ENCODE measurements at places on chromosomes 1 and 21. TPM values are rescaled to one million over a fixed set of nuclear protein-coding genes. Genes with fewer than 3 reads are reported as not detected.

Gene IFNAR1
- 6.9 TPM for polyA plus RNA-seq

Gene DDX59
- 12.1 TPM for polyA plus RNA-seq

DNA sequence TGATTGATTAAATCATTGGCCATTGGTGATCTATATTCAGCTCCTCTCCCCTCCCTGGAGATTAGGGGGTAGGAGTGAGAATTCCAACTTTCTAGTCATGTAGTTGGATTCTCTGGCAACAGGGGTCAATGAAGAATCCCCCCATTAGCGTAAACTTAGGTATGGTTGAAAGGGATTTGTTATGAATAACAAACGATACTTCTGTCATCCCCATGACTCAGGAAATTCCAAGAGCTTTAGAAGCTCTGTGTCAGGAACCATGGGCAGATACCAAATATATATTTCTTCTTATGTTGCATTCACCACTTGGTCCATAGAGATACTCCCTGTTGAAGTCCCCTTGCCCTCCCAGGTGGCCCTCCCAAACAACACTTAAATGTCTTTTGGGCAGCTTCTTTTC is 124.5 kb downstream of the DNM3 start:
- H3K36me3 ChIP-seq = no peaks in the 10 kb centered on the region
- H3K4me1 ChIP-seq = no peaks in the 10 kb centered on the region
- no peak overlapping the region for H3K27ac ChIP-seq

- no peak overlapping the region for H3K4me3 ChIP-seq
- H3K27ac ChIP-seq = no peak overlapping the region
- H3K27me3 ChIP-seq = no peaks in the 10 kb centered on the region
- peaks cover 12% of the 10 kb centered on the region for H3K36me3 ChIP-seq
- H3K4me1 ChIP-seq = no peaks in the 10 kb centered on the region
- DNase-seq = no peak
These were observed 53.0 kb upstream of the RIPK4 start for GRCh38 chr21:41819856-41820281.

DNA sequence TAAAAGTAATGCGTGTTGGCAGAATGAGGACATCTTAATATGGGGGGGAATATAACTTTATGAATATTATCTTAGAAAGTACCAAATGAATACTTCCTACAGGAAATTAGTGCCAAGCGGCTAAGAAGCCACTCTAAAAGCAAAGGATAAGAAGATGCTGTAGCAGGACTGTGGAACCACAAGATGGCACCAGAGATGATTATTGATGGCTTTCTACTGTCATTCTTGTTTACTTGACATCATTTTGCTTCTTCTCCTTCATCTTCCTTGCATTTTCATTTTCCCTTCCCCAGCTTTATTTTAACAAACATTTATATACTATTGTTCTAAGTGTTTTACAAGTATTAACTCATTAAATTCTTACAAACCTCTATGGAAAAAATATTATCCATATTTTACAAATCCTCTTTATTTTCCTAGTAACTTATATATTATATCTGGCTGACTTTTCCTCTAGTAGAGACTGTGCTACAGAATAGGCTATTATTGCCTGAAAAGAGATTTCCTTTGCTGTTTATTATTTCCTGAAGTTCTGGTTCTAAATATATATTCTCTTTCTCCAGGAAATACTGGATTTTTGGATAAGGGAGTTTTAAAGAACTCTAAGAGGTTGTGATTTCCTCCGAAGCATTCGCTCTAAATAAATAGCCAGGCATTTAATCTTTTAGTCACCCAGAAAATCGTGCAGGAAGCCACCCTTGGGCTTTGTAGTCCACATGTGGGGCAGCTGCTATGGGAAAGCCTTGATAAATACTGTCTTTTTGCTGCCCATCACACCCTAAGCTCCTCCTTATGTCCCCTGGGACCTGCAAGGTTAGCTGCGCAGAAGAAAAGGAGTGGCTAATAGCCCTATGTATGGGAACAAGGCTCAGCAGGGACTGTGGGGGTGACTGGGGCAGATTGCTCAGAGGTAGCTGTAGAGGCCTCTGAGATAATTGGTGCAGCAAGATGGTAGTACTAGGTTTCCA is 69.8 kb downstream of the TPR start:
- H3K36me3 ChIP-seq = no peaks in the 10 kb centered on the region
- no peaks in the 10 kb centered on the region for H3K4me1 ChIP-seq
- peak; percentile 28 for DNase-seq
- no peak overlapping the region for H3K27ac ChIP-seq
- H3K4me3 ChIP-seq = no peak overlapping the region

- H3K4me1 ChIP-seq = peaks cover 27% of the 10 kb centered on the region
- no peak overlapping the region for H3K27ac ChIP-seq
- peak; percentile 31 for DNase-seq
- H3K36me3 ChIP-seq = no peaks in the 10 kb centered on the region
These were observed 30.7 kb downstream of the ALPL start for GRCh38 chr1:21539933-21540332.

Gene TRIM62
- 0.57 TPM for polyA plus RNA-seq

DNA sequence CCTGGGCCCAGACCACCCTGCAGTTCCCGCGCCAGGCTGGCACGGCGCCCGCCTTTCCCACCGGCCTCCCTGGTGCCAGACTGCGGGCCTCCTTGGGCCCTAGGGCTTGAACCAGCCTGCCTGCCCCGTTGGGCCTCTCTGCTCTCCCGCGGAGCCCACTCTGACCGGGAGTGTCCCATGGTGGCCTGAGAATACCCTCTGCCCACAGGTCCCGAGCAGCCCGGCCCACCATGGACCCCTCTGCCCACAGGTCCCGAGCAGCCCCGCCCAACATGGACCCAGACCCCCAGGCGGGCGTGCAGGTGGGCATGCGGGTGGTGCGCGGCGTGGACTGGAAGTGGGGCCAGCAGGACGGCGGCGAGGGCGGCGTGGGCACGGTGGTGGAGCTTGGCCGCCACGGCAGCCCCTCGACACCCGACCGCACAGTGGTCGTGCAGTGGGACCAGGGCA is 7.9 kb downstream of the MIB2 start:
- no peaks in the 10 kb centered on the region for H3K27me3 ChIP-seq
- no peaks in the 10 kb centered on the region for H3K4me1 ChIP-seq
- H3K4me3 ChIP-seq = no peak overlapping the region
- H3K27ac ChIP-seq = no peak overlapping the region
- H3K36me3 ChIP-seq = peaks cover 4% of the 10 kb centered on the region

Gene CD247
- polyA plus RNA-seq = not detected

Gene OR6K3
- polyA plus RNA-seq = not detected

Gene RBM11
- 0.26 TPM for polyA plus RNA-seq

DNA sequence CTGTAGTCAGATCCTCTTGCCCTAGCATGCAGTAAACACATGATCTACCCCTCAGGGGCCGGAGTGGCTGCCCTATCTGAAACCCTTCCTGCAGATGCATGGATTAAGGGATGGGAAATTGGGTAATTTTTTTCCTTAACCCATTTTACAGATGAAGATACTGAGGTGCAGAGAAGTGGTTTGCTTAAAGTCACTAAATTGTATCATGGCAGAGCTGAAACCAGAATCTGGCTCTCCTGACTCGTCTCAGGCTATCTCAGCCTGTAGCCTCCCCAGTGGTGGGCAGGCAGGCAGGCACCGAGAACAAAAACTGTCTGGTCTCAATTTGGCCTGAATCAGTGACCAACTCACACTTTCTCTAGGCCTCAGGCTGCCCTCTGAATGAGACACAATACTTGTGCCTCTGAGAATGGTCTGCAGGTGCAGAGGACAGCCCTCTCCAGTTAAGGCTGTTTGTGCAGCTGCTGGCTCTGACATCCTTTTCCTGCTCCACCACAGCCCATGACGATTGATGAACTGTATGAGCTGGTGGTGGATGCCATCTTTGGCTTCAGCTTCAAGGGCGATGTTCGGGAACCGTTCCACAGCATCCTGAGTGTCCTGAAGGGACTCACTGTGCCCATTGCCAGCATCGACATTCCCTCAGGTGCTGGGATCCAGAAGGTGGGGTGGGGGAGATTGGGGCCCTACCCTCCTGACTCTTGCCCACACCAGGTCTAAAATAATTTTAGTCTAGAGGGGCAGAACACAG is 1.5 kb downstream of the NAXE start:
- H3K27ac ChIP-seq = no peak overlapping the region
- H3K27me3 ChIP-seq = no peaks in the 10 kb centered on the region

- peaks cover 11% of the 10 kb centered on the region for H3K4me1 ChIP-seq
- H3K27ac ChIP-seq = no peak overlapping the region
- no peaks in the 10 kb centered on the region for H3K36me3 ChIP-seq
- peaks cover 1% of the 10 kb centered on the region for H3K27me3 ChIP-seq
These were observed 31.3 kb downstream of the CA6 start for GRCh38 chr1:8976896-8977450.

DNA sequence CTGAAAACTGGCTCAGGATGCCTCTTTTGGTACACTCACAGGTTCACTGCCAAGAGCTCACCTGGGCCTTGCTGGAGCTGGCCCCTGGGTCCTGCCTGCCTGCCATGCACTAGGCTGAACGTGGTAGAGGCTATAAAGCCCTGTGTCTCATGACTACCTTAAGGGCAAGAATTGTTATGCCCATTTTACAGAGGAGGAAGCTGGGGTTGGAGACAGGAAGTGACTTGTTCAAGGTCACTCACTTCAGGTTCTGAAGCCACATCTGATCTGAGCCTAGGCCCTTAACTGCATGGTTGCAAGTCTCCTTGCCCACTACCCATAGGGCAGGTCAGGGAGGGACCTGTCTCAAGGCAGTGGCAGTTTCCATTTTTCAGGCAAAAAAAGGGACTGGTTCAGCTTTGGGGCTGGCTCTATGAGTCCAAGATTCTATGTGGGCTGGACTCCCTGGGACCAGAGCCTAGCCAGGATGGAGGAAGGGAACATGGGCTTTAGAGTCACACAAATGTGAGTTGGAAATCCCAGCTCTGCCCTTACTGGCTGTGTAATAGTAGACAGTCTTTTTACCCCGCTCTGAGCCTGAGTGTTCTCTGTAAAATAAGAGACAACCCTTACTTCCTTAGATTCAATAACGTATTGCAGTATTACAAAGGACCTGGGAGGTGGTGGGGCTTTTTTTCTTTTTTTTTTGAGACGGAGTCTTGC is 7.8 kb downstream of the STK40 start:
- no peak overlapping the region for H3K27ac ChIP-seq
- peaks cover 11% of the 10 kb centered on the region for H3K36me3 ChIP-seq
- no peak for DNase-seq
- no peaks in the 10 kb centered on the region for H3K27me3 ChIP-seq
- H3K4me3 ChIP-seq = no peak overlapping the region

GRCh38 chr1:201590474-201590873 is 51.5 kb downstream of the NAV1 start:
- peaks cover 22% of the 10 kb centered on the region for H3K27me3 ChIP-seq
- no peaks in the 10 kb centered on the region for H3K4me1 ChIP-seq
- H3K36me3 ChIP-seq = no peaks in the 10 kb centered on the region
- no peak overlapping the region for H3K27ac ChIP-seq

DNA sequence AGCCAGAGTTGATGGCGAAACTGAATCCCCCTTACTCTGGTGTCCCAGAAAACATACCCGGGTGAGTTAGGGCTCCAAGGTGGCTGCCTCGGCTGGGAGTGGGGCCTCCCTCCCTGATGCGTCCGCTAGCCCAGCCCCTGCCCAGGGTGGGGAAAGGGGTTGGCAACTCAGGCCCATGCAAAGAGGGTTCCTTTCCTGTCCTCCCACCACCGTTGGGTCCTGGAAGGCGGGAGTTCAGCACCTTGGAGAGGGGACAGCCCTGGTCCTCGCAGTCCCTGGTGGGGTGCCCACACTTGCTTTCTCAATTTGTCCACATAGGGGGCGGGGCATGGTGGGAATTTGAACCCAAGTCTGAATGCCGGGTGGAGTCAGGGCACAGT is 6.1 kb downstream of the SRM start:
- H3K27ac ChIP-seq = no peak overlapping the region
- peaks cover 46% of the 10 kb centered on the region for H3K4me1 ChIP-seq
- no peak overlapping the region for H3K4me3 ChIP-seq
- H3K36me3 ChIP-seq = peaks cover 23% of the 10 kb centered on the region
- no peaks in the 10 kb centered on the region for H3K27me3 ChIP-seq

Gene TMEM51
- 22.3 TPM for polyA plus RNA-seq

DNA sequence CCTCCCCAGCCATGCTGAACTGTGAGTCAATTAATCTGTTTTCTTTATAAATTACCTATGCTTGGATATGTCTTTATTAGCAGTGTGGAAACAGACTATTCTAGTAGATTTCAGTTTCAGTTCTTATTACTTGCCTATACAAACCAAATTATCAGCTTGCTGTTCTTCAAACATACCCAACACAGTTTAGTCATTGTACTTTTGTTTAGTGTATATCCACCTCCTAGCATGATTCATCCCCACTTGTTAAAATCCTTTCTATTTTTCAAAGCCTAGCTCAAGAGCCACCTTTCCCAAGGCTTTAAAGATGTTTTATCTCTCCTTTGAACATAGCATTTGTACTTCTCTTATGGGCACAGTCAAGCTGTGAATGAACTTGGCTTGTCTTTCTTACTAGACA is 195.6 kb upstream of the ZRANB2 start:
- no peaks in the 10 kb centered on the region for H3K4me1 ChIP-seq
- no peaks in the 10 kb centered on the region for H3K36me3 ChIP-seq
- H3K4me3 ChIP-seq = no peak overlapping the region
- no peak for DNase-seq
- H3K27me3 ChIP-seq = no peaks in the 10 kb centered on the region

DNA sequence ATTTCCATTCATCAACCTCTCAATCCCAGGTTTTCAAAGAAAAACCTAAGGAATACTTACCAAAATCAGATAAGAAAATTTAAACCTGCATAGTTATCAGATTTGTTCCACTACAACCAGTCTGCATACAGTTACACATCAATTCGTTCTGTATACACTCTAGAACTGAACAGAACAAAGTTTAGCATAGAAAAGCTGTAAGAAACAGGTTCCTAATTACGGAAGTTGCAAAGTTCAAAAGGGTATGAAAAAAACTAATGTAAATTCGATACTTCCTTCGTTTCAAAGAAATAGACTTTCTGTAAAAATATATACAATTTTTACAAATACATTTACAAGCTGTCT is 3.1 kb downstream of the MCL1 start:
- DNase-seq = no peak
- peak overlapping the region; percentile 92 for H3K27ac ChIP-seq
- no peaks in the 10 kb centered on the region for H3K27me3 ChIP-seq
- peak overlapping the region; percentile 94 for H3K4me3 ChIP-seq
- peaks cover 48% of the 10 kb centered on the region for H3K4me1 ChIP-seq

Gene DNAI4
- 0.08 TPM for polyA plus RNA-seq

Gene NKAIN1
- polyA plus RNA-seq = 0.40 TPM

GRCh38 chr21:32572574-32573420 is 12.5 kb downstream of the TCP10L start:
- no peaks in the 10 kb centered on the region for H3K27me3 ChIP-seq
- H3K4me1 ChIP-seq = peaks cover 36% of the 10 kb centered on the region
- DNase-seq = peak; percentile 71

DNA sequence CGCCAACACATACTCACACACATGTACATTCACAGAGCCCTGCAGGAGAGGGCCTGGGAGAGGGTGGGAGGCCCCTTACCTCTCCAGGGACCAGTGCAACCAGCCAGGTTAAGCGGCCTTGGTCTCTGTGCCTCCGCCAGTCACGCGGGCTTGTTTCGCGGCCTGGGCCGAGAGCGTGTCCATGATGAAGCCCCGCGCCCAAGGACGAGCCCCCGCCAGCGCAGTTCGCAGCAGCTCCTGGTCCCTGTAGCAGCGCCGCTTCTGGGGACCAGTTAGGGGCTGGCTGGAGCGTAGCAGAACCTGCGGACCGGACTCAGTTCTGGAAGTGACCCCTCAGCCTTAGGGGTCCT is 7.3 kb upstream of the FAM167B start:
- H3K27me3 ChIP-seq = no peaks in the 10 kb centered on the region
- H3K4me3 ChIP-seq = no peak overlapping the region
- no peaks in the 10 kb centered on the region for H3K36me3 ChIP-seq
- H3K4me1 ChIP-seq = peaks cover 44% of the 10 kb centered on the region
- H3K27ac ChIP-seq = no peak overlapping the region
